ENCODE measurements at places on chromosomes 2 and 18.

DNA sequence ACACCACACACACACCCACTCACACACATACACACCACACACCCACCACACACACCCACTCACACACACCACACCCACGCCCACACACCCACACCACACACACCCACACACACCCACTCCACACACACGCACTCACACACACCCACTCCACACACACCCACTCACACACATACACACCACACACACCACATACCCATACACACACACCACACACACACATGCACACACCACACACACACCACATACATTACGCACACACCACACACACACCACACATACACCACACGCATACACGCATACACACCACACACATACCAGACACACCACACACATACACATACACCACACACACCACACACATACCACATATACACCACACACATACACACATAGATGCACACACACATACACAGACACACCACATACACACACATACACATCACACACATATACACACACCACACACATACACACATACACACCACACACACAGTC, 37.9 kb downstream of the MCFD2 start:
- DNase-seq = no peak

- DNase-seq = no peak
Measured at GRCh38 chr2:45199973-45200372, 190.7 kb upstream of the SIX2 start.

DNA sequence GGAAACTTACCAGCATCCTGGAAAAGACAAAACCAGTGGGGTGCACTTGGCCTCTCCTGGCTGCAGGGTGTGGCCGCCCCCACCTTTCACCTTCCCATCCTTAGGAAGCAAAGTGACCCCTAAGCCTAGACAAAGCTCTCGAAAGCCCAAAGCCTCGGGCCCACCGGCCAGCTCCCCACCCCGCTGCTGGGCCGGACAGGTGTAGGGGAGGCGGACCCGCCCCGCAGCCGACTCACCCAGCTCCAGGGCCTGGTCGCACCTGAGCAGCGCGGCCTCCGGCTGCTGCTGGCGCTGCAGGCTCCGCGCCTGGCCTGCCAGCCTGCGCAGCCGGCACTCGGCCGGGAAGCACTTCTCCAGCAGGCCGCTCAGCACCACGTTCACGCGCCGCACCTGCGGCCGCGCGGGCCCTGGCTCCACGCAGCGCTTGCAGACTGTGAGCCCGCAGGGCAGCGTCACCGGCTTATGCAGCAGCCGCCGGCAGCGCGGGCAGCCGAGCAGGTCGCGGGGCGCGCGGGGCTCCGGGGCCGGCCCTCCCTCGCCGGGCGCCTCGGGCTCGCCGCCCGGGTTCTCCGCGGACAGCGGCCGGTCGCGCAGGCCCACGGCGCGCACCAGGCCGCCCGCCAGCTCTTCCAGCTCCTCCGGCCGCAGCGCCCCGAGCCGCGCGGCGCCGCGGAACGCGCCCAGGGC, 979 bp downstream of the LONRF2 start:
- DNase-seq = no peak

GRCh38 chr18:75863696-75864095, 436.2 kb upstream of the SMIM21 start:
- DNase-seq = no peak

DNA sequence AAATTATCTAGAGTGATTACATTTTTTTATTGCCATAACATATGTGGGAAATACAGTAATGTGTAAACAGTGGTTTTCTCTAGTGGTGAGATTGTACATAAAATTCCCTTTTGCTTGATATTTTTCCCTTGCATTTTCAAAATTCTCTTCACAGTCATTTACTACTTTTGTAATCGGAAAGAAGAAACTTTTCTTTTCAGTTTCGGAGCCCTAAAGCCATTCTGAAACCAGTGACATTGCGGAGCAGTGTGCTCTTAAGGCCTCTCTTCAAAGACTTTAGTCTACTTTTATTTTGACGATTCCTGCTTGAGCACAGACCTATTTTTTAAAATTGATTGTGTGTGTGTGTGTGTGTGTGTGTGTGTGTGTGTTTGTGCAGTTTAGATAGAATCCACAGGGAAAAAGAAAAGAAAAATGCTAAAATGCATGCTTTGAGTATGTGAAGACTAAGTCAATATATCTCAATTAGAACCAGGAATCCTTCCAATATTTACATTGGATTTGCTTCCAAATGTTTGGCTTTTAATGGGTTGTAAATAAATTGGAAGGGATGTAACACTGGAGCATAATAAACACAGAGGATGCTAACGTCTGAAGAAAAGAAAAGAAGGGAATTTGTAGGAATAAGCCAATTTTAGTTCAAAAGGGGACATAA, 357.4 kb downstream of the RND3 start:
- no peak for DNase-seq

- no peak for DNase-seq
Measured at GRCh38 chr2:56449002-56449431, 265.2 kb downstream of the CCDC85A start.

GRCh38 chr2:501130-501529, 176.1 kb downstream of the TMEM18 start:
- no peak for DNase-seq

GRCh38 chr2:207938886-207939285, 86.4 kb downstream of the PLEKHM3 start:
- no peak for DNase-seq

DNA sequence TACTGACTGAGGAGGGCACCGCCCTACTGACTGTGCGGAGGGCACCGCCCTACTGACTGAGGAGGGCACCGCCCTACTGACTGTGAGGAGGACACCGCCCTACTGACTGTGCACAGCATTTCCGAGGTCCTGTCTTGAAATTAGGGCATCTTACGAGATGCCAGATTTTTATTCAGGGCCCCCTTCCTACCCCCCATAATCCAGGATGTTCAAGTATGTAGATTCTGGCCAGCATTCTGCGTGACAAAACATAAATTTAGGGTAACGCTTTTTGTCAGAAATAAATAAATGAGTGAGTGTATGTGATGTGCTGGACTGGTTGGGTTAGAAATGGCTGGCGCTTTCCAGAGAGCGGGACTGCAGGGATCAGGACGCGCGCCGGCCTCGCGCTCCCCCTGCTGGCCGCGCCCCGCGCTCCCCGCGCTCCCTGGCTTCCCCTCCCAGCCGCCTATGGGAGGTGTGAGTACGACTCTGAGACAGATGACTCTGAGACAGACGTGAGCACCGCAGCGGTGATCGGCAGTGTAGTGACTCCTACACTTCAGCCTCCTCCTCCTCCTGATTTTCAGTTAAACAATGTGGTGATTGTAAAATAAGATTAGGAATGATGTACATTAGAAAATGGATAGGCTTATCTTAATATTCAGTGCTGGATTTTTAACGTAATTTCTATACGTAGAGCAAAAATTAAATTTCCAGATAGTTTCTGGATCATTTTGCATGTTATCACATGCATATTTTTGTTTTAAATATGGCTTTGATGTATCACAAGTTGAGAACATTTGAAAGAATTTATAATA, 149.2 kb upstream of the NFATC1 start:
- DNase-seq = peak; percentile 4

DNA sequence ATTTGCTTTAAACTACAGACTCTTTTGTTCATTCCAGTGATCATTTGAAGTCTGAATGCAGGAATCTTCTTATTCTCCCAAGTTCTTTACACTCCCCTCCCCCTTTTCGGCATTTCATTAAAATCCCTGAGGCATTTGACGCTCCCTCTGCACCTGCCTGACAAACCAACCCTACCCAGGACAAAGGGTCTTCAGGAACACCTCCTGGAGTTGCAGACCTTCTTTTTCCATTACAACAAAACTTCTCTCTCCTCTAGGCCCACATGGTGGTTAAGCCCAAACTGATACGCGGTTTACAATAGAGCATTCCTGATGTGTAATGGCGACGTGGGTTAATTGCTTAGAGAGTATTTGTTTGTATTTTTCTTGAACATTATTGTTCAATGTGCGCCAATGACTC, 367.4 kb downstream of the FBXO15 start:
- DNase-seq = no peak

GRCh38 chr2:221762496-221762895, 190.4 kb upstream of the EPHA4 start:
- DNase-seq = no peak

DNA sequence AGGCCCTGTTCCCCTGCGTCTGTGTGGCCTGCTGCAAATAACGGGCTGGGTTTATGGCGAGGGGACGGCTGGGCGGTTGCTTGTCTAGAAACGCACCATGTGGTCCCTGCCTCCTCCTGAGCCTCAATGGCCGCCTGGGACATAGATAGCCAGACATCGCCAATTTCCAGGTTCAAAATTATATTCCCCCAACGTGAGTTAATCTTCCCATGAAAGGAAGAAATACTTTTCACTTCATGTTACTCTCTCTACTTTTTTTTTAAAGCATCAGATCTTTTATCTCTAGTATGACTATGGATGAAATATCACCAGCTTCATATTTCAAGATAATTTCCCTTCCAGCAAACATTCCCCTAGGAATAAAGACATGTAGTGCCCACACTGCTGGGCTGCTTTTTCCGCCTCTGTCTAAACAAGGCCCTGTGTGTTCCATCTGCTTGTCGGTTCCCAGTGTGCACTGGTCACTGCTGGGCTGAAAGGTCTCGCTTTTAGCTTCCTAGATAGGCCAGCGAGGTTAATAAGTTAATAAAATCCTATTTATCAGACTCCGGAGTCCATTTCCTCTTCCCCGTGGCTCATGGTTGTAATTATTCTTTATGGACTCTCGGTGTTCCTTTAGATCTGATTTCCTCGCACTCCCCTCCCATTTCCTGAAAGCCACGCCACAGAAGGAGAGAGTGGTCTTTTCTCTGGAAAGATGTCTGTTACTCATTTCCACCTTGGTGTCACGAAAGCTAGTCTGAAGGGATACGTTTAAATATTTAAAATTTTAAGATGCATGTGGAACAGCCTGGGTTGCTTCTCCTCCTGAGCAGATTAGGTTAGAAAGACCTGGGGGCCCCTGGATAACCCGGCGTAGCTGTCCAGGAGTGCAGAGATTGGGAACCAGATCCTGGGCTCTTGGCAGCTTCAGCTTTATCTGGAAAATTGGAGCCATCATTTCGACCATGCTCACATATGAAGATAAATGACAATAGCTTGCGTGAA, 196.6 kb upstream of the COPS8 start:
- DNase-seq = no peak

DNA sequence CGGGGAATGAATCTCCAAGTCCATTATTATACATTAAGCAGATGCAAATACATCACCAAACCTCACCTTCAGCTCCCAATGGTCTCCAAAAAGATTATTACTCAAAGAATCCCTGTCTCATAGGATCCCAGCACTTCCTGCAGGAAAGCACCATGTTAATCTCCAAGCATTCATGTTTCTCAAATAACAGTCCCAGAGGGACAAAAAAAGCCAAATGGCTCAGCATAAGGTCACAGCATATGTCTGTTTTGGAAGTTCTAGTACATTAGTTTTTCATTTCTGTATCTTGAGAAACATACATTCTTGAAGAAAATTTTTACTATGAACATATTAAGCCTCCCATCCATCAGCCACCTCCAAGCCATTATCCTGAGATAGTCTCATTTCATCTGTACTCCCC, 103.3 kb downstream of the METTL4 start:
- no peak for DNase-seq

DNA sequence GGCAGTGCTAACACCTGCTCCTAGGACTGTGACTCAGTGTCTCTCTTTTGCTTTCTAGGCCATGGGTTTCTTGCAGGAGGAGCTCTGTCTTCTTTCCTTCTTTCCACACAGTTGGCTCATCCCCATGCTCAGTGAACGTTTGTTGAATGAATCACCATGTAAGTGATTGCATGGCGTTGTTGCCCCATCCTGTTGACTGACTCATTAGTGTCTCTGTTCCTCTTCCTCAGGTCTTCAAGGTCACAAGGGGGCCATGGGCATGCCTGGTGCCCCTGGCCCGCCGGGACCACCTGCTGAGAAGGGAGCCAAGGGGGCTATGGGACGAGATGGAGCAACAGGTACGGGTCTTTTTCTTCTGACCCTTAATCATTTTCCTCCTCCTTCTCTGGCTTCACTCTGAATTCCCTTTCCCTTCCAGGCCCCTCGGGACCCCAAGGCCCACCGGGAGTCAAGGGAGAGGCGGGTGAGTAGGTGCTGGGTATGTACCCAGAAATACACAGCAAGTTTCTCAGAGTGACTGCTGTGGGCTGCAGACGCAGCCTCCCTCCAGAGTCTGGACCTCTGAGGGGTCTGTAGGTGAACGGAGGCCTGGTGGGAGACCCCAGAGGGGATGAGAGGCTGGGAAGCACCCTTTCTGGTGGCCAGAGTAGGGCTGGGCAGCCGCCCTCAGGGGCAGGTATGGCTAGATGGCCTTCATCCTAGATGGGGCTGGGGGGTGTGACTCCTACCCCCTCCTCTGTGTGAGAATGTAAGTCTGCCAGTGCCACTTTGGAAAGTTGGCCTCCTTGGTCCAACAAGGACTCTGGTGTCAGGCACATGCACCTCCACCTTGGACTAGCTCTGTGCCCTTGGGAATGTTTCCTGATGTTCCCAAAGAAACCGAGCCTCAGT, 32.4 kb downstream of the MARCO start:
- DNase-seq = peak; percentile 2

GRCh38 chr2:119766944-119767343, 7.2 kb downstream of the PTPN4 start:
- DNase-seq = no peak

DNA sequence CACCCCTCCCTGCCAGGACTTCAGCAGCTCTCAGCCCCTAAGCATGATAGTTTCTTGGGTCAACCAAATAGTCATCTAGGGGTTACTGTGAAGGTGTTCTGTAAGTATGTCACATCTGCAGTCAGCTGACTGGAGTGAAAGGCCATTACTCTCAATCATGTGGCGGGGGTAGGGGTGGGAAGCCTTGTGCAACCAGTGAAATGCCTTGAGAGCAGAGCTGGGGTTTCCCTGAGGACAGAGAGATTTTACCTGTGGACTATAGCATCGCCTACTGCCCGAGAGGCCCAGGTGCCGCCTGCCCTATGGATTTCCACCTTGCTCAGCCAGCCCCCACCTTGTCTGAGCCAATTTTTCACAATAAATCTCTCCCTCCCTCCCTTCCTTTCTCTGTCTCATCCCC, 20.9 kb upstream of the KLF11 start:
- no peak for DNase-seq

GRCh38 chr18:54765636-54766375, 62.5 kb upstream of the RAB27B start:
- no peak for DNase-seq

DNA sequence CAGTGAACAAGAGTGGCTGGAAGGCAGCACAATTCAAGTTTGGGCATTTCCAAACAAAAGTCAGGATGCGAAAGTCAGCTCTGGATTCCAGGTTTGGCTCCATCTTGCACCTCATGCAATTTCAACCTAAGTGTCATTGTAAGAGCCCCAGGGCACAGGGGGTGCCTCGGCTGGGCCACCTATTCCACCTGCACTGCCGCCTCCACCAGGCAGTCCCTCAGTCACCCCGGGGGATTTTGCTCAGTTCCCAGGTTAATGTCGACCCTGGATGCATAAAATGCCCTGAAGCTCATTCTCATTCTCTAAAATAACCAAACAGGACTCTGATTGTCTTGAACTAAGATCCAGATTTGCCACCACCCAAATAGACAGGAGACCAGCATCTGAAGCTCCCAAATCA, 77.6 kb downstream of the EDAR start:
- DNase-seq = no peak

- peak; percentile 80 for DNase-seq
Measured at GRCh38 chr2:48496849-48497248, 33.1 kb upstream of the STON1 start.

- no peak for DNase-seq
Measured at GRCh38 chr2:126975671-126976655, 77.3 kb downstream of the TEX51 start.

- DNase-seq = no peak
Measured at GRCh38 chr2:121778741-121779487, 23.5 kb downstream of the TSN start.

All from AG04449 (cell line).